ENCODE measurements at places on chromosomes 5 and 9.

DNA sequence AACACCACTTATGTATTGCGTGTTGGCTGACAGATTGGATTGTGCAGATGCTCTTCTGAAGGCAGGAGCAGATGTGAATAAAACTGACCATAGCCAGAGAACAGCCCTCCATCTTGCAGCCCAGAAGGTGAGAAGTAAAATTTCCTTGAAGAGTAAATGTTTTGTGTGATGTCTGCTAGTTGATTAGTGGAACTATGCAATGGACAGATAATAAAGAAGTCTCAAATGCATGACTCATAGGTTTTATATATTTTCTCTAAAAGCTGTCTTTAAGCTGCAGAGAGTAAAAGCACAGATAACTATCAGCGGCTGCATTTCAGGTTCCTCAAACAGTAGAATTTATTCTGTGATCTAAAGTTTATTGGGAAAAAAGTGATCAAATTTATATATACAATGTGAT is 27.4 kb downstream of the INVS start:
- DNase-seq: no peak

DNA sequence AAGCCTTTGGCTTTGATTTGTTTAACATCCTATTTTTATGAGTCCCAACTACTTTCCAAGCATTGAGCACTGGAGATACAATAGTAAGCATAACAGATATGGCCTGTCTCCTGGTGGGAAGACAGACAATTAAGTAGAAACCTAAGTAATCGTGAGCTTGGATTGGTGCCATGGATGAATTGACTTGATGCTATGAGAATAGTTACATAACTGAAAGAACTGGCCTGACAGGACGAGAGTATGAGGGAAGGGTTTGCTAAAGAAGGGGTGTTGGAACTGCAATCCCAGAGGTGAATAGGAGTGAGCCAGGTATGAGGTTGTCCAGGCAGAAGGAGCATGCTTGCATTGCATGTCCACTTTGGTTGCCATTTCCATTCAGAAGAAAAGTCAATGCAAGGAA is 52.4 kb downstream of the GPR21 start:
- DNase-seq: no peak

DNA sequence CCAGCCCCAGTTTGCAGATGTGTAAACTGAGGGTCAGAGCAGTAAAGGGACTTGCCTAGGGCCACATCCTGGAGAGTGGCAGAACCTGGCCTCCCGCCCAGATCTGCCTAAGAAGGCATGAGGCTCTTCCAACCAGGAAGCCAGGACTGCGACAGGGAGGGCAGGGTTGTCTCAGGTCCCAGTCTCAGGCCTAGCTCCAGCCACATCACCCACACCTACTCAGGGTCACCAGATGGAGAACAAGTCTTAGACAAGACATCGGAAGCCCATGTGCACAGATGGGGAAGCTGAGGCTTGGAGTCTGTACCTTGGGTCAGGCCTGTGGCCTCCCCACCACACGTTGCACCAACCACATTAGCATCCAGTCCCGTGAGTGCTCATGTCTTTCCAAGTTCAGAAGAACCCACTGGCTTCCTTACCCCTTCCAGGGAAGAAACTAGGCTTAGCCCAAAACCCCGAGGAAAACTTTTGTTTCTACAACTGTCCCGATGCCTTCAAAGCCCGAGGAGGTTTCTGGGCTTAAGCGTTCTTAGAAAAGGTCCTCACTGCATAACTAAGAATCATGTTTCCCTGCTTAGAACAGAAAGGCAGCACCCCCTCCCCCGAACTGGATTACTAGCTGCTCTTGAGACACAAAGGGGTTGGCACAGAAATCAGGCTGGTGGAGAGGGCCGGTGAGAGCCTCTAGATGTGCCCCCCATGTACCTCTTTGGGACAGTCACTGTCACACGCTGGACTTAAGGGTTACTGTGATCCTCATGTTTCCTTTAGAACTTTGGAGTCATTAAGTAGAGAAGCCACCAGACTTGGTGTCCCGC is 2.2 kb downstream of the FAM78A start:
- DNase-seq: no peak

GRCh38 chr5:54317511-54318260 is 7.3 kb upstream of the ARL15 start:
- DNase-seq: no peak

DNA sequence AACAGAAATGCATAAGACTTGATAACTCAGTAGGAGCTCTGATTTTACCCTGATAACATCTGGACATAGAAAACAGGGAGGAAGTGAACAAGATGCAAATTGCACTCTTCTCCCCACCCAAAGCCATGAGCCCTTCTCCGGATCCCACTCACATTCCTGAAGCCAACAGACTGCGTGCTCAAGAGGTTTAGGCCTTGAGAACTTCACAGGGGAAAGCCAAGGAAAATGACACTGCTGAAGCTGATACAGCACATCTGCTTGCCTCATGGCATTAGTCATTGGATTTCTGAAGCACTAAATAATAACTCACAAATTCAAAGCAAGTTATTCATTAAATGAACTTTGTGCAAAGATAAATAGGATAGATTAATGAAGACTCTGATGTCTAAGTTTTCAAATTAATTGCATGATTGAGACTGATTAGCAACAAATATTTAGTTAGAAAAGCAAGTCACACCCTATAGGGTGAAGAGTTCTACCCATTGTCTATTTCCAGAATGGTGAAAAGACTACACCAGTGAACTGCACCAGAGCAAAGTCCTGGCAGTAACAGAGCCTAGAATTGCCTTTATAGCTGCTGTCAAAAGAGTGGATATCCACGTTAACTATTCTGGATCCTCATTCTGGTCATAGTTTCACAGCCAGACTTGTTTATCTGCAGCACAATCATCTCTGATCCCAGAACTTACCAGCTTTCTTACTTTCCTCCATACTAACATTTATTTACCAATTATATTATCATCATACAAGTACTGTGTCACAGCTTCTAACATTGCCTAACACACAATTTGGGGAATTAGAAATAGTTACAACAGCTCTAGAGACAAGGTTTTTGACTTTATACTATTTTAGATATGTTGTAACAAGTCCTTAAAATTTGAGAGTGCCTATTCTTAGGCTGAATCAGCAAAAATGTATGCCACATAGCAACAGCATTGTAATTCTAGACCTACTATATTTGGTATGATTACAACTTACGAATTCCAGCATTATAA is 432.1 kb upstream of the RGMB start:
- DNase-seq: no peak

DNA sequence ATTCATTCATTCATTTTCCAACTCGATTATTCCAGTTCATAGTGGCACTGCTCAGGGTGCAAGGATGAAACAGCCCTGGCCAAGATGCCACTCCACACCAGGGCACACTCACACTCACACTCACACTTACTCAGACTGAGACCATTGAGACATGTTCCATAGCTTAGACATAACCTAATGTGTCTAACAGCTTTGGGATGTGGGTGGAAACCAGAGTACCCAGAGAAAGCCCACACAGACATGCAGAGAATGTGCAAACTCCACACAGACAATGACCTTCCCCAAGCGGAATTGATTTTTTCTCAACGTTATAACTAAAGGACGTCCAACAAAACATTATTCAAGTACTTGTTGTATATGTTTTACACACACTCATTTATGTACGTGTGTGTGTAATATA is 1363.5 kb downstream of the EFNA5 start:
- no peak for DNase-seq

DNA sequence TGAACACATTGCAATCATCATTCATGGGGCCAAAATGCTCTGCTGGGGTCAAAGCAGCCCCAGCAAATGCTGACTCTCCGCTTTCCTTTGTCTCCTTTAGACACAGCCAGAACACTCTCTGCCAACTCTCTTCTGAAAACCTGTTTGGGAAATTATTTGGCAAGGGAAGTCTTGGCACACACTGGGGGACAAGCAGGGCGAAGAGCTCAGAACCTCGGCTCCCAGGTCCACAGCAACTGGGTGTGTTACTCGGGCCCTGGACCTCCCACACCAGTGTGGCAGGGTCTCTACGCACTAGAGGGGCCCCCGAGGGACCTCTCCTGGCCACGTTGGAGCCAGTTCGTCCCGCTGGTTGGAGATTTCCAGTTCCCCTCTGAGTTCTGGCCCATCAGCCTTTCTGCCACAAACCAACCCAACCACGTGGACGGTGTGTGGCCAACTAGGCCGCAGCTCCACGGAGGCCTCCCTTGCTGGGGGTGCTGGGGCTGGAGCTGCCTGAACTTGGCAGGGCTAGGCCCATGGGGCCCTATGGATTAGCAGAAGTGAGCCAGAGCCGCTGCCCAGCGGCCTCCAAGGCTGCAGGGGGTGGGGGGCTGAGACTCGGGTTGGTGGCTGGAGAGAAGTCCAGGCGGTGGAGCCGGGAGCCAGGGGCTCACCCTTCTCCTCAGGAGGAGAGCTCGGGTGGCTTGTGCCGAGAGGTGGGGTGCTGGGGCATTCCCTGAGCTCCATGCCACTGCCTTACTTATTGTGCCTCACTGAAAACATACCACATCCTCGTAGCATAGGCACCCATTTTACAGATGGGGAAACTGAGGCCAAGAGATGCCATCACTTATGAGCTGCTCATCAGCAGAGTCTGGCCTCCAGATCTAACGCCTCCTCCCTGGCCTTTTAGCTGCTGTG is 46.8 kb upstream of the RNU6ATAC start:
- no peak for DNase-seq

DNA sequence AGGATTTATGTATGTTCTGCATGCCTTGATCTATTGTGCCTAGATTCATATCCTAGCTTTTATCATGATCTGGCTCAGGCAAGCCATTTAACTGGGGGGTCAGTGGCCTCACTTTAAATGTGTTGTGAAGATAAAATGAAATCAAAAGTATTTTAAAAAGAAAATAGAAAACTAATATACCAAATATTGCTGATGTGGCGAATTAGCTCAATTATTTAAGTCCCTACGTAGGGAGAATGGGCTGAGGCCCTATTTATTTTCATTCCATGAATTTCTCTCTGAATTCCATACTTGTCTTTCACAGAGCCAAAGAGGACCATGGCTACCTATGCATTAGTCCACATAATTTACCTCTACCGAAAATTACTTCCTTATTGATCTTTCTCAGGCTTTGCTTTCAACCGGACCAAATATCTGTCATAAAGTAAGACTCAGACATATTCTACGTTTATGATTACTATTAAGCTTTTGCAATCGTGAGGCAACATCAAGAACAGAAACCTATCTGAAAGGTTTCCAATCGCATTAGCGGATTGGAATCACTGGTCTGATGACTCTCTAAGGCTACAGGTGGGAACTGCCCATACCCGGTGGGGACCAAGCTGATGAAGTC is 1.7 kb downstream of the MBLAC2 start:
- DNase-seq: no peak

DNA sequence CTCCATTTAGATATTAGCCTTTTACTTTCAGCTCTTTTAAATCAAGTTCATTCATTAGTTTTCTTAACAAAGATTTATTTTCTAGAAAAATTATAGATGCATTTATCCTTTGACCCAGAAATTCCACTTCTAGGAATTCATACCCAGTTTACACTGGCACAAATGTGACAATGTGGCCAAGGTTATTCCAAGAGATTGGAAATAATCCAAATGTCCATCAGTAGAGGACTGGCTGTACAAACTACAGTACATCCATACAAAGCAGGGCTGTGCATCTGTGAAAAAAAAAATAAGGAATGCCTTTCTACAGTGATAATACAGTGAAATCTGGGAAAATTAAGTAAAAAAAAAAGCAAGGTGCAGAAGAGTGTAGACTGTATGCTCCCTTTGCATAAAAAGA is 149.2 kb downstream of the GABBR2 start:
- no peak for DNase-seq

- peak; percentile 21 for DNase-seq
Measured at GRCh38 chr9:132800038-132800648, 77.9 kb downstream of the AK8 start.

- DNase-seq: no peak
Measured at GRCh38 chr9:92760494-92760893, 4.1 kb downstream of the BICD2 start.

DNA sequence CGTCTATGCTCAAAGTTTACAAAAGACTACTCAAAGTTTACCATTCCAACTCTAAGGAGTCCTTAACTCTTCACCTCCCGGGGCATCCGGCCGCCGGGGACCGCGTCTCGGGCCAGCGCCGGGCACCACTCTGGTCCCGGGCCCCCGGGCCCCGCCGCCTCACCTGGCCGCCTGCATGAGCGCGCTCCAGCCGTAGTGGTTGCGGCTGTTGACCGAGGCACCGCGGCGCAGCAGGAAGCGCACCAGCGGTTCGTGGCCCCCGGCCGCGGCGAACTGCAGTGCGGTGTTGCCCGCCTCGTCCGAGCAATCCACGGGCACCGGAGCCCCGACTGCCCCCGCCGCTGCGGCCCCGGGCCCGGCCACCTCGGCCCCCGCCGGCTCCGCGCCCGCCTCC is 388 bp downstream of the ANKS6 start:
- no peak for DNase-seq

DNA sequence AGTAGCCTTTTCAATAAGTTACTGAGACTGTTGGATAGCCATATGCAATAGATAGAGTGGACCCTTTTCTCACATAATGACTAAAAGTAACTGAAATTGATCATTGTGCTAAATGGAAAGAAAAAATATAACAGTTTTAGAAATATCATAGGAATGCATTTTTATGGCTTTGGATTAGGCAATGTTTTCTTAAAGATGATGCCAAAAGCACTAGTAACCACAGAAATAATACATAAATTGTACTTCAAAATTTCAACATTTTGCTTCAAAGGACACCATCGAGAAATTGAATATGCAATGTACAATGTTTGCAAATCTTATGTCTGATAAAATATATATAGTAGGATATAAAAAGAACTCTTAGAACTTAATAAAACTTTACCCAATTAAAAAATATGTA is 1267.5 kb upstream of the CDH9 start:
- no peak for DNase-seq

GRCh38 chr5:35881758-35882157 is 25.1 kb downstream of the IL7R start:
- DNase-seq: no peak

- DNase-seq: no peak
Measured at GRCh38 chr5:172830876-172831662, 3.0 kb upstream of the ERGIC1 start.

- no peak for DNase-seq
Measured at GRCh38 chr5:58818465-58818864, 235.6 kb downstream of the RAB3C start.

GRCh38 chr5:109324931-109325330 is 84.8 kb downstream of the PJA2 start:
- no peak for DNase-seq

- no peak for DNase-seq
Measured at GRCh38 chr5:179379321-179379890, 34.1 kb upstream of the ADAMTS2 start.

- DNase-seq: no peak
Measured at GRCh38 chr5:102545175-102545574, 46.4 kb upstream of the SLCO6A1 start.

DNA sequence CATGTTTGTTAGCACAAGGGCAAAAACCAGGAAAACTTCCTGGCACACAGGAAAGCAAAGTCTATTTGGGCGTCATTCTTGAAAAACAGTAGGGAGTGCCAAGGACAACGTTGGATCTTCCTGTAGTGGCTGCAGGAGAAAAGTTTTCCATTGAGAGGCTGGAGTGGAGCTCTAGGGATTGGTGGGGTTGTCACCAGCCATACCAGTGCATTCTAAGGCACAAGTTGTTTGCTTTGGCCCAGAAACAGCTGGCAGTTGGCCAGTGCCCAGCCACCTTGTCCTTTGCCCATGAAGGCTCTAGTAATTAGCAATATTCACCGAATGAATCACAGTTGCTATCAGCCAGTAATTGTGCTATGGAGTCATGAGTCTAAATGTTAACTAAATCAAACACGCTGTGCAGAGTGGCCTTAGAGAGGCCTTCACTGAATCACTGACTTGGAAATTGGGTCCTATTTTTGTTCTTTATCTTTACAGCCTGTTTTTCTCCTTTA is 26.4 kb downstream of the TNFSF15 start:
- DNase-seq: no peak

Data from stimulated activated CD8-positive, alpha-beta memory T cell treated with anti-CD3 and anti-CD28 coated beads, Interleukin-7, amount 100 ng/mL, for 24 hours (primary cell).